Stimulated activated CD8-positive, alpha-beta memory T cell treated with anti-CD3 and anti-CD28 coated beads, Interleukin-15, amount 100 ng/mL, for 1 hour (primary cell): ENCODE measurements at places on chromosomes 7 and 10.

DNA sequence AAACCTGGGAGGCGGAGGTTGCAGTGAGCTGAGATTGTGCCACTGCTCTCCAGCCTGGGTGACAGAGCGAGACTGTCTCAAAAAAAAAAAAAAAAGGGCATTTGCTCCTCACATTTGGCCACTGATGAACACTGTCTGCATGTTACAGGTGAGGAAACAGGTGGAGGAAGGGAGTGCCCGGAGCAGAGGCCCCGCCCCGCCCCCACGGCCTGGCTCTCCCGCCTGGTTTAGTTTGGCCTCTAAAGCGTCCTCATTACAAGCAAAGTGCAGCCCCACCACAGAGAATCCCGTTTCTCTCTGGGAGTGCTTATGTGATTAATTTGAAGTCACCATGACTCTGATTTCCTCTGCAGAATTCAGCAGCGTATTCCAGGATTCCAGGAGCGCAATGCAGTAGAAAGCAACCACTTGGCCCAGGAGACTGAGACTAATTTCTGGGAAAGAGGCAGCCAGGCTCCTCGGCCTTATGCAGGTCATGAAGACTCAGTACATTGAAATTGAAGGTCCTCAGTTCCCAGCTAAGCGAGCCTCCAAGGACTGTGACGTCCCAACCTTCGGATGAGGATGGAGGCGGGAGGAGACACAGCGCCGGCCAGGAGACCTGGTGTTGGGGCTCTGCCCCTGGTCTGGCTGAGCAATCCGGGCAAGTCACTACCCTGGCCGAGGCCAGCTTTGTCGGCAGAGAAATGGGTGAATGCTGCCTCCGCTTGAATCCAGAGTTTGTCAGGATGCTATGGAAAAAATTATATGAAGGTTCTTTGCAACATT is 44.7 kb downstream of the RBM17 start:
- no peak for DNase-seq

DNA sequence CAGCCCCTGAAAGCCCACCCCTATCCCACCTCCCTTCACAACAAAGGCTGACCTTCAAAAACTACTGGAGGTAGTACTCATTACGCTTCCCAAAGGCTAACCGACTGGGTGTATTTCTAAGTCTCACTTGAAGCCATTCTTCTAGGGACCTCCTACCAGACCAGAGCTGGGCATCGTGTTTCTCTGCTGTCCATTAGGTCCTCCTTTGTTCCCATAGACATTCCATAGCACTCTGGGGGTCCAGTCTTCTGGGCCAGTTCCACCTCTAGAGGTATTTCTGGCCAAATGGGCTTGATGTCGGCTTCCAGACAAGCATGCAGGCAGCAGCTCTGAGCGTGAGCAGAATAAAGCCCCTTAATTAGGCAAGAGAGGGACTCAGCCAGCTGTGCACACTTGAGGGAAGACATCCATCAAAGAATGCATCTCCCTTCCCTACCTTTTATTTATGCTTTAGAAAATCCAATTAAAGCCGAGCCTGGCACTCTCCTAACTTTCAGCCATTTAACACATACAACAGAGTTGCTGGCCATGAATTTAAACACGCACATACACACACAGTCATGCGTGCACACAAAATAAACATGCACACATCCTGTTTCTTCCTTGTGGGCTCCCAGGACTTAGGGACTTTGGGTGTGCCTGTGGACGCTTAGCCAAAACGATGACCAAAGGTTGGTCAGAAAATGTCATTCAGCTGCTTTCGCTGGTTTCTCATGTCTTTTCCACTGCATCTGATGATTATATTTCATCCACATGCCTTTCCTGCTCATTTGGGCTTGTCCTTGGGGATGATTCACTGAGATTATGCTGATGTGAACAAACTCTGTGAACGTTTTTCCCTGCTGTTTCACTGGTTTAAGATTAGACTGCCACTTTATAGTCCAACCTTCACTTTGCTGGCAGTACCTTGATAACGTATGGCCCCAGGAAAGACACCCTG is 362.0 kb upstream of the NFE2L3 start:
- no peak for DNase-seq

DNA sequence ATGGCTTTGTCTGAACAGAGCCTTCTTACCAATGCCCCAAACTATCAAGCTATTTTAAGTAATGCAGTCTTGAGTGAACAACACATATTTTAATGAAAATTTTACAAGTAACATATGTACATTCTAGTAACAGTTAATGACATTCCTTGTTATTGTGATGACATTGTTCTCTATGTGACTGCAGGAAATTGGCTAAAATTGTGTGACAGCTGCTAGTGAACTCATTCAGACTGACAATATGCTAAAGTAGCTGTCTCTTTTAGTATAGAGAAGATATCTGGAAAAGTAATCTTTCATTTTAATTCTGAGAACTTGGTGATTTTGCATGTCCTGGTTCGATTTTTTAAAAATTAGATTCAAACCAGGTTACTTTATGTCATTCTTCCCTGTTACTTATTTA is 259.8 kb upstream of the MAGI2 start:
- no peak for DNase-seq

- DNase-seq, result no peak
Observed at GRCh38 chr7:91519241-91520158, 255.3 kb downstream of the FZD1 start.

DNA sequence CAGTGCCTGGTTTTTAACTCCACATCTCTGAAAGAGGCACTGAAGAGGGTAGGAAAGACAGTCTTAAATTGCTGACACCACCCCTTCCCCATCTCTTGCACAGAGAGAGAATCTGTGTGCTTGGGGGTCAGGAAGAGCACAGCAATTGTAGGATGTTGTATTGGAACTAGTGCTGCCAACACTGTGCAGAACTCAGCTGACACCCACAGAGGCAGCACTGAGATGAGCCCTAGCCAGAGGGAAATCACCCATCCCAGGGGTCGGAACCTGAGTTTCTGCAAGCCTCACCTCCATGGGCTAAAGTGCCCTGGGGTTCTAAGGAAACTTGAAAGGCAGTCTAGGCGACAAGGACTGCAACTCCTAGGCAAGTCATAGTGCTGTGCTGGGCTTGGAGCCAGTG is 11.0 kb upstream of the TNKS2 start:
- no peak for DNase-seq

DNA sequence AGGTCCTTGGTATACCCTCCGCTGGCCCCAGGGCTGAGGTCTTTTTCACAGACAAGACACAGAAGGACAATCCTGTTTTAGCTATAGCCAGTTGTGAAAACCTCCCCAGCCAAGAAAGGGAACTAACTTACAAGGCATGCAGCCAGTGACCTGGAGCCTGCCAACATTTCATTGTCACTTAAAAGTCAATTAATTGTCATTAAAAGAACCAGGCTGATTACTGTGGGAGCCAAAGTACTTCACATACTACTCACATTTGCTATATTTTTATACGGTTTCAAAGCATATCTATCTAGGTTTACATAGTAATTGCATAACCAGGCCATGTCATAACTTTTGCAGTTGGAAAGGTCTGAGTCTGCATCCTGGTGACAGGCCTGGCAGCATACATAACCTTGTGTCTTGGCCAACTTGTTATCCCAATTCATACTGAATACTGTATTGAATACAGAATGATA is 31.1 kb downstream of the NRBF2 start:
- DNase-seq, result no peak

- DNase-seq, result no peak
Observed at GRCh38 chr7:15805891-15806290, 119.4 kb upstream of the MEOX2 start.

- DNase-seq, result no peak
Observed at GRCh38 chr7:1928645-1929348, 258.7 kb downstream of the ELFN1 start.

- no peak for DNase-seq
Observed at GRCh38 chr7:21367081-21367480, 60.8 kb upstream of the SP4 start.
